Cardiac fibroblast (primary cell): ENCODE measurements at places on chromosomes 6 and 20.

- DNase-seq, result no peak
These were observed 481.5 kb upstream of the JAG1 start for GRCh38 chr20:11155156-11155756.

DNA sequence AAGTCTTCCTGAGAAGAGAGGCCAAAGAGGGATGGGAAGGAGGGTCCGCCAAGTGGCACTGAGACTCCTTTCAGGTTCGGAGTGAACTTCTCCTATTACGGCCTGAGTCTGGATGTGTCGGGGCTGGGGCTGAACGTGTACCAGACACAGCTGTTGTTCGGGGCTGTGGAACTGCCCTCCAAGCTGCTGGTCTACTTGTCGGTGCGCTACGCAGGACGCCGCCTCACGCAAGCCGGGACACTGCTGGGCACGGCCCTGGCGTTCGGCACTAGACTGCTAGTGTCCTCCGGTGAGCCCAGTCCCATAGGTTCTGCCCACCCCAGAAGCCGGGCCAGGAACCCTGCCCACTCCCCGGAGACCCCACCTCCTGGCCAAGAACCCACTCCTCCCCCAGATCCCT is 4.1 kb downstream of the SLC22A7 start:
- no peak for DNase-seq

DNA sequence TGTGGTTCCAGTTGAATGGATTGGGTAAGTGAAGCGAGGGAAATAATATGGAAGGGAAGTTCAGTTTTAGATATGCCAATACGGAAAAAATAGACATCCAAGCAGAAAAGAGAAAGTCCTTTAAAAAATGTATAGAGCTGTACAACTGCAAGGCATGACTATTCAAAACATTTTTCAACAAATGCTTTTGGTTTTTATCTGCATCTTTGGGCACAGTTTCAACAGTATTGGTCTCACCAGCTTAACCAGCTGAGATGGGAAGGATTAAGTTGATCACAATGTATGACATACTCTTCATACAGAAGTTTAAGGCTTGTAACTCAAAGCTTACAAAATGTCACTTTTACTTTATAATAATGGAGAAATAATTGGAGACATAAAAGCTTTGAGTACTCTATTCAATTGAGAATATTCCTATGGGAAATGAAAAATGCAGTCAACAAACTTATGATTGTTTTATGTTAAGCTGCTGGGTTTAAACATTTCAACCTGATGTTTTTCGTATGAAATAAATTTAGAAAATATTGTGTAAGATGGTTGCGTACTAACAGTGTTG is 16.3 kb upstream of the UTRN start:
- DNase-seq, result no peak

GRCh38 chr6:152594701-152595100 is 42.5 kb downstream of the SYNE1 start:
- DNase-seq, result no peak

- DNase-seq, result no peak
These were observed 41.6 kb downstream of the CDKAL1 start for GRCh38 chr6:20575704-20576451.

DNA sequence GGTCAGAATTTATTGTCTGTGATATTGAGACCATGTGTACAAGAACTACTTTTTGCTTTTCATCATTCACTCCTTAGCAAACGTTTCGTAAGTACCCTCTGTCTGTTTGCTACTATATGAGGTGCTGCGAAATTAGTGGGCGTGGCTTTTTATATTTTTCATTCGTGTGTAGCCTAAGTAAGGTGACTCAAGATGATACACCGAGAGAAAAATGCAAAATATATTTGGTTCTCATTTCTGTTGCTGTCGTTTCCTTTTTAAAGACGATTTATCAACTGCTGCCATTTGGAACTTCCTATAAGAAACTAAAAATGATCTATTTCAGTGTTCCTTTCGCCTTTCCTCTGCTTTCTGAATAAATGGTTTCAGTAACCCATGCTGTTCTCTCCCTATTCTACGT is 61.2 kb downstream of the VAPB start:
- DNase-seq, result no peak
